B cell (primary cell): ENCODE measurements at places on chromosomes 5 and 9. TPM values are rescaled to one million over a fixed set of nuclear protein-coding genes. Genes with fewer than 3 reads are reported as not detected.

The SHISAL2B gene
- not detected in 2 replicates for total RNA-seq

GRCh38 chr5:53714667-53715010 is 154.2 kb downstream of the NDUFS4 start:
- H3K27me3 ChIP-seq = peaks cover 3% of the 10 kb centered on the region
- H3K36me3 ChIP-seq = no peaks in the 10 kb centered on the region
- no peak overlapping the region for H3K4me3 ChIP-seq
- H3K27ac ChIP-seq = no peak overlapping the region

DNA sequence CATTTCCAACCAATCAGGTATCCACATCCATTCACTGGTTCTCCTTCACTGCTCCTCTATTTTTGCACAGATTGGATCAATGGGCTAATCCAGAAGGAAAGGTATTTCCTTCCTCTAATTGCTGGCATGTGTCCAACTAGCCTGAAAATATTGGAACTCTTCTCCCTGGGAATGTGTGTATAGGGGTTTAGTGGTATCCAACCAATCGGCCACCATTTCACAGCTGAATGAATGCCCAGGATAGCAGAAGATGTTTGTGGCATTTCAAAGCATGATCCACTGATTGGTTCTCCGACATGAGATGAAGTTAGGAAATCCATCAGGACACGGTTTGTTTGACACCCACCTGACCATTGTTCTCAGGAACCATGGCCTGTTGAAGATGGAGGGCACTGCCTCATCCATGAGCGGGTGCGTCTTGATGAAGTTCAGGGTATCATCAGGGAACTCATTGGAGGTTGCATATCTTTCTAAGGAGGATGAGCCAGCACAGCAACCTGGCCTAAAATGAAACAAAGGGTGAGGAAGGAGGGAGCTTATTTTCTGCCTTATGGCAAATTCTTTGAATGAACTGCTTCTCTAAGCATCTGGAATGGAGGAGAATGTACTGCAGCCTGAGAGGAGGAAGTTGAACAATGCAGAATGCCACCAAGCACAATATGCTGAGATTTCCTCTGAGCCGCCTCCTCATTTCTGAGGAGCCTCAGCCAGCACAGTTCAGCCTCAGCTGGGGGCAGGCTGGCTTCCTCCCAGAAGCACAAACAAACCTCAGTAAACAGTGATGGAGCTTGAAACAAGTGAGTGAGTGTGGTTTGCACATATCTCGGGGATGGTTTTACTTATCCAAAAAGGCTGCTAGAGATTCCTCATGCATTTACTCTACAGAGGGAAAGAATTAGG is 94.6 kb downstream of the SEMA6A start:
- no peak overlapping the region for H3K4me3 ChIP-seq
- no peaks in the 10 kb centered on the region for H3K36me3 ChIP-seq
- H3K27me3 ChIP-seq = no peaks in the 10 kb centered on the region
- H3K4me1 ChIP-seq = no peaks in the 10 kb centered on the region
- no peak for DNase-seq

The GGTA1 gene
- total RNA-seq = not detected in 2 replicates

GRCh38 chr9:128833696-128834095 is 4.1 kb upstream of the SPOUT1 start:
- H3K36me3 ChIP-seq = peaks cover 8% of the 10 kb centered on the region
- H3K4me3 ChIP-seq = no peak overlapping the region
- H3K27me3 ChIP-seq = no peaks in the 10 kb centered on the region
- no peak overlapping the region for H3K27ac ChIP-seq

GRCh38 chr5:177086654-177087397 is at the start of gene FGFR4:
Gene FGFR4 (plus strand): TSS chr5:177086915. CDS start chr5:177089603, 2,688 bp downstream.
- no peak within 1 kb of the TSS for H3K27ac ChIP-seq
- peaks cover 12% of the 10 kb centered on the region for H3K4me1 ChIP-seq
- H3K36me3 ChIP-seq = no peaks in the 10 kb centered on the region
- no peaks in the 10 kb centered on the region for H3K27me3 ChIP-seq

The TUSC1 gene
- 0.29 and 0.34 TPM in 2 replicates for total RNA-seq

The DPYSL3 gene
- not detected in 2 replicates for total RNA-seq

GRCh38 chr9:21580636-21581378 is 98.7 kb upstream of the IFNE start:
- DNase-seq = no peak
- no peaks in the 10 kb centered on the region for H3K4me1 ChIP-seq
- no peak overlapping the region for H3K27ac ChIP-seq
- H3K27me3 ChIP-seq = no peaks in the 10 kb centered on the region
- no peaks in the 10 kb centered on the region for H3K36me3 ChIP-seq

The ZNF782 gene
- 14.6 and 16.3 TPM in 2 replicates for total RNA-seq

DNA sequence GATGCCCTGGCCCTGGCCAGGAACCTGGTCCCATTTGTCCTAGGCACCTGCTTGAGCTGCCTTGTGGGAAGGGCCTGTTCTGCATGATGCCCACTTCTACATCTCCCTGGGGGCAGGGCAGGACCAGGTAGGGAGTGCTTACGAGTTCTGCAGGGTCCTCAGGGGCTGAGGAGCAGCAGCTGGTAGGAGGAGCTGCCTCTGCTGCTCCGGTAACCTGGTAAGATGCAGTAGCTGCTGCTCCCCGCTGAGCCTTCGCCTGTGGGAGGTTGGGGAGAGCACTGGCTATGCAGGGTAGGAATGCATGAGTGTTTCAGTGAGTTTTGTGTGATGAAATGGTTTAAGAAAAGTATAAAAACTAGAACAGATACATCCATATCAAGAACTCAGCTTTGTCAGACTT is 13.6 kb downstream of the LRRC8A start:
- peaks cover 36% of the 10 kb centered on the region for H3K36me3 ChIP-seq
- no peak for DNase-seq
- H3K4me3 ChIP-seq = no peak overlapping the region
- H3K27ac ChIP-seq = no peak overlapping the region
- peaks cover 29% of the 10 kb centered on the region for H3K4me1 ChIP-seq

The SHOC1 gene
- not detected in 2 replicates for total RNA-seq

- no peaks in the 10 kb centered on the region for H3K4me1 ChIP-seq
- H3K27me3 ChIP-seq = no peaks in the 10 kb centered on the region
- DNase-seq = no peak
- H3K4me3 ChIP-seq = no peak overlapping the region
- H3K36me3 ChIP-seq = no peaks in the 10 kb centered on the region
These were observed 99.3 kb downstream of the CCDC192 start for GRCh38 chr5:127802477-127802865.

DNA sequence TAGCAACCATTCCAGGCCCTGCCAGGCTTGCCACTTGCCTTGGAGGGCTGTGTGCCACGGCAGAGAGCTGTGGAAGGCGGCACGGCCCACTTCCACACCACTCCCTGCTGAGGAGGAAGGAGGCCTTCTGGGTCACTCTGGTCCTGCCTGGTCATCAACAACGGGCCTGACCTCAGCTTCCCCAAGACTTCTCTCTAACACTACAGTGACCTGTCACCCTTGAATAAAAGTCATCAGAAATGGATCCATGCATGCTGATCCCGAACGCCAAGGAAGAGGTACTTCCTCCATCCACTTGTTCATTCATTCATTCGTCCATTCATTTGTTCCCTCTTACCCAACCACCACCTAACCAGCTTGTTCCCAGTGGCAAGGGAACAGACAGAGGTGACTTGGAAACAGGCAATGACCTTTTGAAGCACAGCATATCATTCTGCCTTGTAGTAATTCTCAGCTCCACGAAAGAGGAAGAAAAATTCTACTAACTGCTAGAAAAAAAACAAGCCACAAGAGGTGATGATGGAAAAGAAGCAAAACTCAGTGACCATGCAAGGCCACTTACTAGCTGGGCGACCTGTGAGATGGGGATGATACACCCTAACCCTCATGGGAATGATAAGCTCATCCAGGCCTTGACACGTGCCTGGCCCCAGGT is 58.6 kb downstream of the STK10 start:
- H3K4me1 ChIP-seq = peaks cover 18% of the 10 kb centered on the region
- H3K4me3 ChIP-seq = no peak overlapping the region
- no peaks in the 10 kb centered on the region for H3K27me3 ChIP-seq
- no peak for DNase-seq
- peaks cover 11% of the 10 kb centered on the region for H3K36me3 ChIP-seq
- peak overlapping the region; percentile 21 for H3K27ac ChIP-seq

The SLC4A9 gene
- not detected in 2 replicates for total RNA-seq

The PMPCA gene
- total RNA-seq = 64.6 and 72.2 TPM in 2 replicates

DNA sequence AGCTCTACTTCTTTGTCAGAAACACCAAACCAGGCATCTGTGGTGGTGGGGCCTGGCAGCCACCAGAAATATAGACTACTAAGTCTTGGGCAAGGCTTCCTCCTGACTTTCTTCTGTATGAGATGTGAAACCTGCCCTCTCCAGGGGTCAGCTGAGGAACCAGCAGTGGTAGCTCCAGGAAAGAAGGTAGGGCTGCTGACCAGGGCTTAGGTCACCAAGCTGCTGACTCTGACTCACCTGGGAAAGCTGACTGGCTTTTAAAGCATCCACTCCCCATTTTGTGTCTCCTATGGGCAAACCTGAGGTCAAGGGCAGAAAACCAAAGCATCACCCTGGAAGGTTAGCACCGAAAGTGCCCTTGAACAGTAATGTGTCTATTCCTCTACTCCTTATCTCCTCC is 10.4 kb upstream of the SH3TC2 start:
- H3K36me3 ChIP-seq = no peaks in the 10 kb centered on the region
- H3K27ac ChIP-seq = no peak overlapping the region
- no peak overlapping the region for H3K4me3 ChIP-seq
- no peak for DNase-seq

DNA sequence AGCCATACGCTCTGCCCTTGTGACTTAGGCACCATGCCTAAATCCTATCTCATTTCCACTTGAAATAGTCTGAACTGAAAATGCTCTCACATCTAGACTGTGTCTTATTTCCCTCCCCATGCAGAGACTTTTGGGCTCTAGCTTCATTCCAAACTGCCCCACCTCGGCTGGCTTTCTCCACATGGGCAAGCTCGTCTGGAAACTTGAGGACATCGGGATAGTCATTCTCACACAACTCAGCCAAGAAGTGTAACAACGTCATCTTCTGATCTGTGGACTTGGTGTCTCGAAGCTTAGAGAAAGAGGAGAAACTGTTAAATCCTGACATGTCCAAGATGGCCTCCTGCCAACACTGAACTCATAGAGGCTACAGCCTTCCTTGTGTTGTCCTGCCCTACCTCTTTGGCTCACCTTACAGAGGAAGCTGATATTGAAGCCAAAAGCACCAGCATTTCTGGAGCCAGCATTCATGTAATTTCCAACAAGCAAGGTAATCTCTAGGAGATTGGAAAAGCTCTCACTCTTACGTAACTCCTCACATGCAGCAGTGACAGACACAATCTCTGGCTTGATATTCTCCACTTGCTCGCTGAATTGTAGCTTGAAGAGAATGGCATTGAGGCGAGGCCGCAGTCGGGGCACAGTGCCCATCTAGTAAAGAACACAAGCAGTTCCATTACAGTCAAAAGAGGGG is 39.6 kb downstream of the PCDHGC5 start:
- no peak overlapping the region for H3K4me3 ChIP-seq
- peaks cover 9% of the 10 kb centered on the region for H3K4me1 ChIP-seq
- peaks cover 83% of the 10 kb centered on the region for H3K36me3 ChIP-seq
- no peaks in the 10 kb centered on the region for H3K27me3 ChIP-seq

The TMEFF1 gene
- total RNA-seq = not detected in 2 replicates

DNA sequence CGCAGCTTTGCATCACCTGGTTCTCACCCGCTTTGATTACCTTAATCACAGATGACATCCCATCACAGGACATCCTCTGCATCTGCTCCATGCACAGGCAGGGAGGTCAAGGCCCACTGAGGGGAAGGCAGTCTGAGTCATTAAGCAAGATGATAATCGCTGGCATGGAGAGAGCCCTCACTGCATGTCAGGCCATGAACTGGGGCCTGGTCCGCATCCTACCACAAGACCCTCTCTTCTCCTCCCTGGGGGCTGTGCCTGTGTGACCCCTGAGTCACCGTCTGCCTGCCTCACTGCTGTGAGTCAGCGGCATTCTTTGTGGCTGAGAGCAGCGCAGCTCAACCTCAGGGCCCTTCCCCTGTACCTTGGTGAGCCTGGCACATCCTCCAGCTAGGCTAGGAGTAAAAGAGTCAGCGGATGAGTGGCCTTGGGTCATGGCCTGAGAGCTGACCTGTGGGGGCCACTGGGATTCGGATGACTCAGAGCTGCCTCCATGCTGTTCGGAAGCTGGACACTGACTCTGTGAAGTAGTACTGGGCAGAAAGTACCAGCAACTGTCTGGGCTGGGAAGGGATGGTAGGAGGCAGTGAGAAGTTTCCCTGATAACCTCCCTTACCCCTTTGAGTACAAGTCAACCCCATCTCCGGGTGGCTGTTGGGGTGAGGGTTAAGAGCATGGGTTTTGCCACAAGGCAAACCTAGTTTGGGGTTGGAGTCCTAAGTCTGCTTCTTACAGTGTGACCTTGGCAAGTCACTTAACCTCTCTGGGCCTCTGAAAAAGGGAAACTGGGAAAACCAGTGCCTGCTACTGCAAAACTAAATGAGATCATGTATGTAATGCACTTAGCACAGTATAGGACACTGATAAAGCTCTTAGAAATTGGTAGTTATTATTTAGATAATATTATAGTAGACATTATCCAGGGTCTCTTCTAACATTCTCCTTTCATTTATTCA is 14.6 kb upstream of the ARSI start:
- H3K36me3 ChIP-seq = no peaks in the 10 kb centered on the region
- no peaks in the 10 kb centered on the region for H3K4me1 ChIP-seq
- no peaks in the 10 kb centered on the region for H3K27me3 ChIP-seq
- H3K4me3 ChIP-seq = no peak overlapping the region
- H3K27ac ChIP-seq = no peak overlapping the region

DNA sequence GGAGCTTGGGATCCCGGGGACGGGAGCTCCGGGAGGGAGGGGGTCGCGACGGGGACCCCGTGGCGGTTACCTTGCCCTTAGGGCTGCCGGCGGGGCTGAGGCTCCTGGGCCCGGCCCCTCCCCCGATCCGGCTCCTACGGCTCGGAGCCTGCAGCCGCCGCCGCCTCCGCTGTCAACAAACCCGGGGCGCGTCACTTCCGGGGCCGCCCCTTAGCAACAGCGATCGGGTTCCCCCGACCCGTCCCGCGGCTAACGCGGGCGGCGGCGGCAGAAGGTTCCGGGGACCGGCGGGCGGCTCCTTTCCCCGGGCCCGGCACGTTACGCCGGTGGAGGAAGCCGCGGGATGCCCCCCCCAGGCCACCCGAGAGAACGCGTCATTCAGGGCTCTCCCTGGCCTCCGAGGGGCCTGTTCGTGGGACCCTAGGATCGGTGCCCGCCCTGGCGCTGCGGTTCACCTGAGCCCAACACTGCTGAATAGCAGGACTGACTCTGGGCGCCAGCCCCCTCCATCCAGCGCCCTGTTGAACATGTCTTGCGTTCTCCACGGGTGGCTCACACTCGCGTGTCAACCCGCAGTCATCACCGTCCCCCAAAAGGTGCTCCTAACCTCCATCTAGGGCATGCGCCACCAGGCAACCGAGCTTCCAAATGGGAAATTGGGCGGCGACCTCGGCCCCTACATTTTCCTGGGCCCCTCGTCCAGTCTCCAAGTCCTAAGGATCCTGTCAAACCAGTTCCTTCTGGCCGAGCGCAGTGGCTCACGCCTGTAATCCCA is at the start of gene ZER1:
Gene ZER1, minus strand, starts transcription at position 183 of the 775 bp plus-strand sequence. CDS start 16,362 bp downstream, outside the sequence.
- no peaks in the 10 kb centered on the region for H3K27me3 ChIP-seq
- peak within 1 kb of the TSS; percentile 93 for H3K27ac ChIP-seq
- no peaks in the 10 kb centered on the region for H3K36me3 ChIP-seq
- H3K4me1 ChIP-seq = peaks cover 19% of the 10 kb centered on the region
- peak within 1 kb of the TSS; percentile 96 for H3K4me3 ChIP-seq
